Right lung (tissue), 10 donors: ENCODE measurements at places on chromosomes 1 and 21. TPM values are rescaled to one million over a fixed set of nuclear protein-coding genes. Genes with fewer than 3 reads are reported as not detected.
A peak's percentile ranks its signal among the peaks of the same experiment; 100 is the strongest.

DNA sequence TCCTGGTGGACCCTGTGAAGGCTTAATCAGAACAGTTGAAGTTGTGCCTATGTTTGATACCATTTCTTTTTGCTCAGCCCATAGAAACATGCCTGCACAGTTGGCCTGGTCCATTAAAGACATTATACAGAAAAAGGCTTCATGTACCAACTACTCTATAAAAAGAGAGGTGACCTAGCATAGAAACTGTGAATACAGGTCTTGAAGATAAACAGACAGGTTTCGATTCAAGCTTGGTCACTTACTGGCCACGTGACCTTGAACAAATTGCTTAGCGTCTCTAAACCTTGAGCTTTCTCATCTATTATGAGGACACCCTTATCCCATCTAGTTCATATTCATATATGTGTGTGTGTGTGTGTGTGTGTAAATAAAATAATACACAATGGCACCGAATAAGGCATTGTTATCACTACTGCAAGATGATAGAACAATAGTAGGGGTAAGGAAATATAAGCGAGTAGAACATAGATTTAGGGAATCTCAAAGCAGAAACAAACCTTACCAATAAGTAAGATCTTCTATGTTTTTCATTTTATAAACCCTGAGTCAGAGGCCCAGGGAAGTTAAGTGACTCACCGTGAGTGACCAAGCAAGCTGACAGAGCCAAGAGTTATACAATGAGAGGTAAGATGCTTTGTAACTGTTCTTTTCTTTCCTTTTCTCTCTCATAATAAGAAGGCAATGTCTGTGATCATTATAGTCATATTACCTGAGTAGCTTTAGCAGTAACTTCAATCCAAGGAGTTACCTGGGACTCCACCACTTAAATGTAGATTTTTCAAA, 476.8 kb upstream of the DEPDC1 start:
- no peak for DNase-seq

DNA sequence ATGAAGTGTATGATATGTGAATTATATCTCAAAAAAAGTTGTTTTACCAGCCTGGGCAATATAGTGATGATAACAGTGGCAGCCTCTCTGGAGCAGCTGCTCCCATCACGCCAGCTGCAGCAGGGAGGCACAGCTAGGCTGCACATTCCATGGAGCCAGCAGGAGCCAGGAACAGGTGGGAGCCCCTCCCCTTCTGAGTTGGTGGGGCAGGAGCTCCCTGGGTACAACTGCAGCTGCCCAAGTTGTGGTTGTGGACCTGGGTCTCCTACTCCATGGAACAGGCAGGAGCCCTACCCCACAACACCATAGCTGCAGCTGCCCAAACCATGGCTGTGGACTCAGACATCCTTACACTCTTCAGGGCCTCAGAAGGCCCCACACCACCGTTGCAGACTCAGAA, 21.7 kb upstream of the FNBP1L start:
- DNase-seq, result no peak

DNA sequence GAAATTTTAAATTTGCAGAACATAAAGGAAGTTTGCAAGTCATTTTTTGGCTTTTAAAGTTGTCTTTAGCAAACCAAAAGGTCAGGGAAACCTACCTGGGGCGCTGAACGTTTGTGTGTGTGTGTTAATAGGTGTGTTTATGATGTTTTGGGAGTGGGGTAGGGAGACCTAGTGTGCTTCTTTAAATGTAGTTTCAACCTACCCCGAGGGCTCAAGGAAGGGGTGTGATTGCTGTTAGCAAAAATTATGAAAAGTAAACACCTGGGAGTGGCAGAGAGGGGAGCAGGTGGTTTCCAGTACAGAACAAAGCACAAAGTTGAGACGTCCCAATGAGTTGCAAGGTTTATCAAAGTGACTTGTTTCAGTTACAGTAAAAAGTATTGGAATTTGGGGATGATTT, 58.7 kb upstream of the WDR26 start:
- DNase-seq, result no peak

- no peak for DNase-seq
These were observed 78.4 kb downstream of the CD58 start for GRCh38 chr1:116492358-116492811.

- no peak for DNase-seq
These were observed 41.3 kb upstream of the GNG12 start for GRCh38 chr1:67874501-67875111.

GRCh38 chr1:24210195-24210627, 23.1 kb upstream of the IFNLR1 start:
- no peak for DNase-seq

GRCh38 chr1:157132616-157133167, 5.5 kb downstream of the ETV3 start:
- no peak for DNase-seq

DNA sequence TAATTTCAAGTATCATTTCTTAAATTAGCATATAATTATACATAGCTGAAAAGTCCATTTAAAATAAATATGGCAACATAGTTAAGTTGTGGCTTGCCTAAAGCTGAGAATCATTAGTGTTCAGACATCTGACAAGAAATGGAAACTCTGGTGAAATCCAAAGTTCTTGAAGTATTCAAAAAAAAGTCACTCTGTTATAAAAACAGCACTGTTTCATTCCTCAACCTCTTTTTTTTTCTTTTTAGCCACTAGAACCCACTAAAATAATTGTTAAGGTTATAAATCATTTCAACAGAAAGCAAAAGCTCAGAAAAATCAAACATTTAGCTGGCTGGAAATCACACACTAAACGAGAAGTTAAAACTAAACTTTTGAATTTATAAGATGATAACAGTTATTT, 476.7 kb downstream of the LTN1 start:
- no peak for DNase-seq

- no peak for DNase-seq
These were observed 61.0 kb downstream of the DNTTIP2 start for GRCh38 chr1:93817819-93818569.

DNA sequence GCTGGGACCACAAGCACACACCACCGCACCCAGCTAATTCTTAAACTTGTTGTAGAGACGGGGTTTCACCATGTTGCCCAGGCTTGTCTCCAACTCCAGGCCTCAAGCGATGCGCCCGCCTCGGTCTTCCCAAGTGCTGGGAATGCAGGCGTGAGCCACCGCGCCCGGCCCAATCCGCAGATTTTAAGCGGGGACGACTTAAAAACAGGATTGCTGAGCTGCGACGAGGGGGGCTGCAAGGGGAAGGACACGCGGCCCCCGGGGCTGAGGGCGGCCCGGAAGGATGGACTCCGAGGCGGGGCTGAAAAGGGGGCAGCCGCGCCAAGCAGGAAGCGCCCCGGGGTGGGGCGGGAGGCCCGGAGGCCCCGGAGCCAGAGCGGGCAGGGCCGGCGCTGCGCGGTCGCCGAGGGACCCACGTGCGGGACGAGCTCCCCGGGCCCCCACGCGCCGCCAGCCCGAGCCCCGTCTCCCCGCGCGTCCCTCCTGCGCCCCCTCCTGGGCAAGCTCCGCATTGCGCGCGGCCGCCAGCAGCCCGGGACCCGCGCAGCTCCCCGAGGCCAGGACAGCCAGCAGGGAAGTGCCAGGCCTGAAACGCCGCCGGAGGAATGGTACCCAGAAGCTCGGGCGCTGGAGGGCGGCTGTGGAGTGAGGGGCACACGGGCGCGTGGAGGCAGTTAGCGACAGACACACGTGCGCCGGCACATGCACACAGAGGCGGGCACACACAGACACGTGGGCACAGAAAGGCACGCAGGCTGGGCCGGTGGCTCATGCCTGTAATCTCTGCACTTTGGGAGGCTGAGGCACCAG, 5.5 kb upstream of the PRKCZ start:
- DNase-seq, result peak; percentile 73

GRCh38 chr1:88877382-88877825, 14.0 kb downstream of the GTF2B start:
- DNase-seq, result no peak

Gene LMOD1
- polyA plus RNA-seq, result 5.1 TPM

Gene USP33
- 84.9 TPM for polyA plus RNA-seq

Gene BRDT
- polyA plus RNA-seq, result 0.31 TPM

Gene LHX8
- not detected for polyA plus RNA-seq
